Karpas-422 (cell line): ENCODE measurements at places on chromosomes 12 and 14.
A peak's percentile ranks its signal among the peaks of the same experiment; 100 is the strongest.

DNA sequence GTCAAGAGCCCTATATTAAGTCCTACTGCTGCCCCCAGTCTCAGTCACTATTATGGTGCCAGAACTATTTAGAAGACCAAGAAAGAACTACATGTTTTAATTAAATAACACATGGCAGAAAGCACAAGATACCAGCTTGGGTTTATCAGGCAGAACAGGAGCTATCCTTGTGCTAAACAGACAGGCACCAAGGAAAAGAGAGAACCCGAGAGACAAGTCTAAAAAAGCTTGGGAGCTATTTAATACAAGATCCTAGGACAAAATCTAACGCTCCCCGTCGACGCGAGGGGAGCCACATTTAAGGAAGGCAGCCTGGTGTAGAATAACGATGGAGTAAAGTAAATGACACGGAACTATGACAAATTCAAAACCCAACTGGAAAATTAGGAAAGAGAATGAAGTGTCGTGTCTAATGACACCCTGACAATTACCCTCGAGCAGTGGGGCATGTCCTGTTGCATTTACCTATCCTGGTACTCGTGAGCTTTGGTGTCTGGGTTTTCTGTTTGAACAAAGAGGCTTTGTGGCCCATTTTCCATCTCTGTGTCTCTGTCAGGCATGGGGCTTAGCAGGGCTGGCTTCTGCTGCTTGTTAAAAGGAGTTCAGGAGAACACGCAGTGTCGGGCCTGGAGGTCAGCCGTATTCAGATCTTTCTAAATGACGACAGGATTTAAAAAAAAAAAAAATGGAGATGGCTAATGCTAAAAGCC is 140.6 kb downstream of the ETNK1 start:
- DNase-seq: no peak
- no peaks in the 10 kb centered on the region for H3K4me1 ChIP-seq

- H3K4me1 ChIP-seq: no peaks in the 10 kb centered on the region
- no peak overlapping the region for H3K4me3 ChIP-seq
Measured at GRCh38 chr14:58815161-58815701, 177.5 kb downstream of the DACT1 start.

GRCh38 chr14:54291491-54292191 is 105.2 kb upstream of the CDKN3 start:
- H3K4me1 ChIP-seq: no peaks in the 10 kb centered on the region
- DNase-seq: no peak
- H3K4me3 ChIP-seq: no peak overlapping the region
- no peaks in the 10 kb centered on the region for H3K36me3 ChIP-seq
- no peak overlapping the region for H3K27ac ChIP-seq
- H3K27me3 ChIP-seq: no peaks in the 10 kb centered on the region

GRCh38 chr12:50933459-50934124 is 18.8 kb upstream of the HIGD1C start:
- H3K27ac ChIP-seq: peak overlapping the region; percentile 89
- no peaks in the 10 kb centered on the region for H3K27me3 ChIP-seq
- no peak overlapping the region for H3K4me3 ChIP-seq
- H3K36me3 ChIP-seq: peaks cover 24% of the 10 kb centered on the region
- peak; percentile 57 for DNase-seq

DNA sequence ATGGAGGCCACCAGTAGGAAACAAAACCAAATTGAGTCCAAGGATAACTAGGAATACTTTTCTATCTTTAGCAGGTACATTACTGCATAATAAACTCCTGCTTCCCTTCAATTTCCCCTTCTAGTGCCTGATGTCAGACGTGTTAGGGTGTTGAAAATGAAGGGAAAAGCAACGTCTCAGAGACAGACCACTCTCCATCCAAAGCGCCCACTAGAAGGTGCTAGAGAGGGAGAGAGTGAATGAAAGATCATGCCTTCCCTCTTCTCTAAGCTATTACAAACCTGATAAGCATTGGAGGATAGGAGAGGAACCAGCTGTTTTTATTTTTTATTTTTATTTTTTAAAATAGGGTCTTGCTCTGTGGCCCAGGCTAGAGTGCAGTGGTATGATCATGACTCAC is 64.1 kb downstream of the ZNF641 start:
- peak; percentile 61 for DNase-seq
- H3K36me3 ChIP-seq: no peaks in the 10 kb centered on the region
- H3K4me3 ChIP-seq: no peak overlapping the region

DNA sequence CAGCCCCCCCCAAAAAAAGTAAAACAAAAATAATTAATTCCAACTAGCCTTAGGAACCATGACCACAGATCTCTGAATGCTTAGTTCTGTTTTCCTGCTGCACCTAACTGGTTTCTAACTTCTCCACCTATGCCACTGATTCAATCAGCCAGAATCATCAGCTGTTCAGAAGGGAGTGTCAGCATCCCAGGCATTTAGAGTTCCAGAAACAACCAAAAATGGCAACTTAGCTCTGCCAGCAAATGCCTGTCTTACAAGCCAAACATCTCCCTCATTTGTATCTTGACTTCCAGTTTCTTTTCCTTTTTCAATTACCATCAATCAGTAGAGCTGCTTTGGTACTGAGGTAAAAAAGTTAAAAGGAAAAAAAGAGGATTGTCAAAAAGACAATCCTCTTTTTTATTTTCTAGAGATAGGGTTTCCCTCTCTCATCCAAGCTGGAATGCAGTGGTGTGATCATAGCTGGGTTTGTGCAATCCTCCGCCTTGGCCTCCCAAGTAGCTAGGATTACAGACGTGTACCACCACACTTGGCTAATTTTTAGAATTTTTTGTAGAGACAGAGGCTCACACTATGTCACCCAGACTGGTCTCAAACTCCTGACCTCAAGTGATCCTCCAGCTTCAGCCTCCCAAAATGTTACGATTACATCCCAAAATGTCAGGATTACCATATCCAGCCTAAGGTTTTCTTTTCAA is 45.2 kb upstream of the ISM2 start:
- H3K27me3 ChIP-seq: no peaks in the 10 kb centered on the region
- peaks cover 13% of the 10 kb centered on the region; the same call in 1 of the 2 replicates for H3K36me3 ChIP-seq
- H3K27ac ChIP-seq: no peak overlapping the region
- peaks cover 33% of the 10 kb centered on the region for H3K4me1 ChIP-seq
- no peak overlapping the region for H3K4me3 ChIP-seq
